ENCODE measurements at places on chromosomes 1 and 21.

- DNase-seq = no peak
Observed at GRCh38 chr1:229942501-229942900, 124.5 kb upstream of the GALNT2 start.

- DNase-seq = peak; percentile 47
Observed at GRCh38 chr1:228378090-228378872, 28.4 kb downstream of the TRIM11 start.

DNA sequence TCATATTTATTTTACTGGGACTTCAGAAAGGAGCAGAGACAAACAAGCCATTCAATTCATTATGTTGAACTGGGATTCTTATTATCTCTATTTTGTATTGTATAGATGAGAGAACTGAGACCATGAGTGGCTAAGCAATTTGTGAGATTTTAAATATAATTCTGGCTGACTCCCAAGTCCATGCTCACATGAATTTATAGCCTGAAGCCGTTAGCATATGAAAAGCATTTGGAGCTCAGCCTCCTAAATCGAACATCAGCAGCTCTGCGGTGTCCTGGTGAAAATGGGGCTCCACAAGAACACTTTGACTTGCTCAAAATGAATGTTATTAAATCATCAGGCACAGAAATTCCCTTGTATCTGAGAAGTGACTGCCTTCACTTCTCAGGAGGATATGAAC, 96.8 kb upstream of the DPT start:
- no peak for DNase-seq

GRCh38 chr21:35168735-35169134, 119.6 kb upstream of the RUNX1 start:
- no peak for DNase-seq

DNA sequence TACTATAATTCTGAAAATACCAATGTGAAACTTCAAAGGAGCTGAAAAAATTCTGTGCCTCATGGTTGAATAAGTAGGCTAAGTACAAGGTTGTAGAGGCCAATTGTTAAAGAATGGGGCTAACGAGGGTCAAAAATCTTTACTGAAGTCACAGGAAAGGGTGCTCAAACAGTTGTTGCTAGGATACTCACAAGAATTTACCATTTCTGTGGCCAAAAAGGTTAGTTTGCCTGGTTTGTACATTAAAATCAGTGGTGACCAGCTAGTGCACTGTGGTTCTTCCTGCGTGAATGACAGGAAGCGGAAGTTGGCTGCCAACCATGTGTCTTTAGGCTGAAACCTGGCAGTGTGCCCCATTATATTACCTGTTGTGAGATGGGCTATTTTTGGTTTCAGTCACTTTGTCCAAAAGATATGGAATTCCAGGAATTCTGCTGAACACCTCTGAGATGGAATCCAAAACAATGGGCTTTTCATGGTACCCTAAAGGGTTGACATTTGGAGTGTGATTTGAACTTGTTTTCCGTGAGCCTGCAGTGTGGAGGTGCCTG, 13.5 kb downstream of the MAP3K21 start:
- no peak for DNase-seq

- DNase-seq = no peak
Observed at GRCh38 chr1:167587872-167588271, 34.3 kb upstream of the CREG1 start.

DNA sequence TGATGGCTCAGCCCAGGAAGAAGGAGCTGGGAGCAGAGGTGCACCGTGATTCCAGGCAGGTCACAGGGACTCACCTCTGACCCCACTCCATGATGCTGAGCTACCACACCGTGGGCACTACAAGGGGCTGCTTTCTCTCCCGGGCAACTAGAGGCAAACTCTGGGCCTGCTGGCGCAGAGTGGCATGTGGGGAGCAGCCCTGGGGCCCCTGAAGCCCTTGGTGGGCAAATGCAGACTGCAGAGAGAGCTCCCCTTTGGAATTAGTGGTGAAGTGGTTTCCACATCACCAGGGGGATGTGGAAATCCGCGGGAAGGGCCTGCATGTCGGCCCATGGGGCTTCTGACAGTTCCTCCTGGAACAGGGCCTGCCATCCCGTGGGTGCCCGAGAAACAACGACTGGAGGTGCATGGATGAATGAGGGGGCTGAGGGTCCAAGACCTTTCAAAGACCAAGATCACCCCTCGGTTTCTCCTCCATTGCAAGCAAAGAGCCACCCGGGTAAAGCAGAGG, 11.8 kb upstream of the MMEL1 start:
- no peak for DNase-seq

GRCh38 chr1:29525941-29526340, 289.6 kb downstream of the PTPRU start:
- DNase-seq = no peak

GRCh38 chr1:90561911-90562310, 155.2 kb downstream of the BARHL2 start:
- DNase-seq = no peak

GRCh38 chr21:31658053-31658452, 1.4 kb upstream of the SOD1 start:
- DNase-seq = no peak

DNA sequence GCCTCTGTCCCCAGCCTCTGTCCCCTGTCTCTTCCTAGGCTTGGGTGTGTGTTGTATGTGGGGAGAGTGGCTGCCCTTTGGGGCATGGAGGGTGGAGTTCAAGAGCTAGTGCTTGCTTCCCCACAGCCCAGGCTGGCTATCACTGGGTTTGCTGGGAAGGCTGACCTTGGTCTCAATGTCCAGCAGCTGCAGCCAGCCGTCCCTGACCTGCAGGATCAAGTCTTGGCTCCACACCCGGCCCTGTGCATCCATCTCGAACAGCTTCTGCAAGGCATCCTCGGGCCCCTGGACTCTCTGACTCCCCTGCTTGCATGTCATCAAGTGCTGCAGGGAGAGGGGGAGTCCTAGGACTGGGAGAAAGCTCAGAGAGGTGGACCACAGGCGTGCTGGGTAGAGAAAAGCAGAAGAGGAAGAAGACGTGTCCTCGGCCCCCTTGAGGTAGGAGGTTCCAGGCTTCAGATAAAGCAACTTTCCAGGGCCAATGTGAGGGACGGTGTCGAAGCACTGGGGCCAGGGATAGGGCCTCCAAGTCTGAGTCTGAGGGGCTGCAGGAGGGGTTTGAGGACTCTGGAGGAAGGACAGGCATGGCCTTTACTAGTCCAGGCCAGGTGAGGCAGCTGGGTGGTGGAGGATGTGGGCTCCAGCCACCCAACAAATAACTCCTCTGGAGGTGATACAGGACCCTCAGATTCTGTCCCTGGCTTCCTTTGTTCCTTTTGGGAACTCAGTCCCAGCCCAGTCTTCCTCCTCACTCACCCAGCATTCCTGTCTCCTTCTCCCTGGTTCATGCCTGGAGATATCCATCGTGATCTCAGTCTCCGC, 4.0 kb downstream of the EPS8L3 start:
- no peak for DNase-seq

DNA sequence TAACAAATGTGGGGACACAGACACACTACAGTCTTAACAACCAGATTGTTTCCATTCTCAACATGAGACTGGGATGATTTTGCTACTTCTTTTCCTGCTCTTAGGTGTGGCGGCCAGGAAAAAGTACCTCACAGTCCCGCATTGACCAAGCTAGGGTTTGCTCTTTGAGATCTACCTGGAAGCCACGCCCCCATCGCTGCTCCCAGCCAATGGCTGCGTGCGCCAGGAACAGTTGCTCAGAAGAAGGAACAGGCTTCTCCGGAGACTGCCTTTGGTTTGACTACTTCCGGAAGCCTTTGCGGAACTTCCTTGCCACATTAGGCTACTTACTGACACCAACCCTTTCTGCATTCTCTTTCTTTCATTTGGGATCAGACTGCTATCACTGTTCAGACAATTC, 44.2 kb upstream of the PLD5 start:
- DNase-seq = no peak

- no peak for DNase-seq
Observed at GRCh38 chr1:199067483-199067882, 428.6 kb downstream of the PTPRC start.

DNA sequence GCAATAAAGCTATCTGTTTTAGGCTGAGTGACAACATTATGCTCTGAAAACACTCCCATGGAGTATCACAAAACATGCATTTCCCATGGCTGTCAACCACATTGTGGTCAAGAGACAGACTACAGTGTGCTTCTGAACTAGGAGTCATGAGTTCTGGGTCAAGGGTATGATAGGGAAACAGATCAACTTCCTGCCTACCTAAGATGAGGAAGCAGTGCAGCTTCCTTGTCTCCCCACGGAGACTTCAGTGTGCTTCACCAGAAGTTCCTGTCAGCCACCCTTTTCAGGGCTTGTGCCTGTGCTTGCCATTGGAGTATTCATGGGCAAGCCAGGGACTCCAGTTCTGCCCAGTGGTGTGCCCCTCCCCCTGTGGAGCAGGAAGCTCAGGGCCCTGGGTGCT, 19.9 kb downstream of the LCE3E start:
- DNase-seq = no peak

GRCh38 chr1:148166558-148167492, 14.7 kb upstream of the NBPF11 start:
- no peak for DNase-seq

DNA sequence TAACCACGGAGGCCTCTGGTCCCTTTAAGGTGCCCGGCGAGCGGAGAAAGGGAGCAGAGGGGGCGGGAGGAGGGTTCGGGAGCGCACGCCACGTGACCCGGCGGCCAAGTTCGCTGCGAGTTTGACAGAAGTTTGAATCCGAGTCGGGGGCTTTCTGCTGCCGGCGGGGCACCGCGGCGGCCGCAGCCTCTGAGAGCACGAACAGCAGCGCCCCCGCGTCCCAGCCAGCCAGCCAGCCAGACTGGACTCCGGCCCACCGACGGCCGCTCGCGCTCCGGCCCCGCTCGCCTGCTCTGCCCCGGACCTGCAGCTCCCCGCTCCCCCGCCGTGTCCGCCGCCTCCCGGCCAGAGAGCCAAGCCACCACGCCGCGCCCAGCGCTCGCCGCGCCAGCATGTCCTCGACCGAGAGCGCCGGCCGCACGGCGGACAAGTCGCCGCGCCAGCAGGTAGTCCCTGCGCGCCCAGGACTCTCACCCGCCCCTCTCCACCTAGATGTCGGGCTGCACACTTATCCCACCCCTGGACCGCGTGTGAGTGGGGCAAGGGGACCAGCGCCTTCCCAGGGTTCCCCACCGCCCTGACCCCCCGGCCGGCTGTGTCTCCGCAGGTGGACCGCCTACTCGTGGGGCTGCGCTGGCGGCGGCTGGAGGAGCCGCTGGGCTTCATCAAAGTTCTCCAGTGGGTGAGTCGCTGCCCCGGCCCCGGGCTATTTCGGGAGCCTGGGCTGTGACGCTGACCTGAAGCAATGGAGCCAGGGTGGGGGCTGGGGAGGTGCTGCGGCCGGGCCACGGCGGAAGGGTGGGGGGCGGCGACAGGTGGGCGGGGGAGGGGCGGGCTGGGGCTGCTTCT, at the start of gene SYPL2:
TSS of gene SYPL2 (plus strand) at position 95 of the 849 bp plus-strand sequence. CDS start at position 393, 298 bp downstream.
- no peak for DNase-seq

GRCh38 chr1:36824390-36824861, 209.9 kb downstream of the GRIK3 start:
- no peak for DNase-seq

GRCh38 chr1:90952906-90953305, 68.9 kb downstream of the ZNF644 start:
- DNase-seq = no peak

- DNase-seq = peak; percentile 62
Observed at GRCh38 chr1:153617663-153618062, 1.5 kb upstream of the S100A14 start.

DNA sequence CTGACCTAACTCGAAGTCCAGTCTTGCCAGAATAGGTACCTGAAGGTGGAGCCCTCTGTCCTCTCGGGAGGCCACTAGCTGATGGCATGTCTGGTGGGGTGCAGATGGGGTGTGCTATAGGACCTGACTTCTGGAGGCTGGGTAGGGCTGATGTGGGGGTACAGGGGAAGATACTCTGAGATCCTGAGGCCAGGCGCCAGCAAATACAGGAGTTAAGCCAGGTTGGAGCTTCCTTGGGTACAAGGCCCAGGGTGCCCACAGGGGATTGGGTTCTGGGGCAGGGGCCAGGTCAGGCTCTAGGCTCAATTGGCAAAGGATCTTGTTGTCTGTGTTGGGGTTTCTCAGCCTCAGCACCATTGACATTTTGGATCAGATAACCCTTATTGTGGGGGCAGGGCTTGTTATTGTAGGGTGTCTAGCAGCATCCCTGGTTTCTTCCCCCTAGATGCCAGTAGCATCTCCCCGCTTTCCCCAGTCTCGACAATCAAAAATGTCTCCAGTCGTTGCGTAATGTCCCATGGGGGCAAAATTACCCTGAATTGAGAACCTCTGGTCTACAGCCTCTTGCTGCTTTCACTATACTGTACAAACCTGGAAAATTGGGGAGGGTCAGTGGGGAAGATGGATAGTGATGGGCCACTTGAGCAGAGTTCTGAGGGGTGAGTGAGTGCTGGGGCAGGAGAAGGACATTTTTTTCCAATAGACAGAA, 9.2 kb downstream of the PTPRF start:
- DNase-seq = no peak

- DNase-seq = no peak
Observed at GRCh38 chr1:3103967-3104677, 35.1 kb downstream of the PRDM16 start.

DNA sequence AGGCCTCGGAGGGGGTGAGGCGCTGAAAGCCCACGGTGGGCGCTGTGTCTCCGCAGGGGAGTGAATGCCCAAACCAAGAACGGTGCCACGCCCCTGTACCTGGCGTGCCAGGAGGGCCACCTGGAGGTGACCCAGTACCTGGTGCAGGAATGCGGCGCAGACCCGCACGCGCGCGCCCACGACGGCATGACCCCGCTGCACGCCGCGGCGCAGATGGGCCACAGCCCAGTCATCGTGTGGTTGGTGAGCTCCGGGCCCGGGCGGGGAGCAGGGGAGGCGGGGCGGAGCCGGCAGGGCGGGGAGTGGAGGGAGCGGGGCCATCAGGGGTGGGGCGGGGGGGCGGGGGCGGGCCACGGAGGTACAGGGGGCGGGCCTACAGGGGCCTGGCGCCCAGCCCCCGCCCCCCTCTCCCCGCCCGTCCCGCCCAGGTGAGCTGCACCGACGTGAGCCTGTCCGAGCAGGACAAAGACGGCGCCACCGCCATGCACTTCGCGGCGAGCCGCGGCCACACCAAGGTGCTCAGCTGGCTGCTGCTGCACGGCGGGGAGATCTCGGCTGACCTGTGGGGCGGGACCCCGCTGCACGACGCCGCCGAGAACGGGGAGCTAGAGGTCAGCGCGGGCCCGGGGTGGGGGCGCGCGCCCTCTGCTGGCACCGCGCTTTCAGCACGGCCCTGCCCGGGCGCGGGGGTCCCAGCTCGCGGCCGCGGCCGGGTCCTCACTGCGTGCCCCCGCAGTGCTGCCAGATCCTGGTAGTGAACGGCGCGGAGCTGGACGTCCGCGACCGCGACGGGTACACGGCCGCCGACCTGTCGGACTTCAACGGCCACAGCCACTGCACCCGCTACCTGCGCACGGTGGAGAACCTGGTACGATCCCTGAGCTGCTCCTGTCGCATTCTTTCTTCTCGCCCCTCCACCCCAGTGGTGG, 15.9 kb downstream of the ESPN start:
- peak; percentile 81 for DNase-seq

GRCh38 chr1:184895086-184895485, 79.2 kb downstream of the NIBAN1 start:
- DNase-seq = no peak
